ENCODE measurements at places on chromosomes 5 and 9. TPM values are rescaled to one million over a fixed set of nuclear protein-coding genes. Genes with fewer than 3 reads are reported as not detected.

The PRSS3 gene
- 7.6 TPM for total RNA-seq

The PCDHA11 gene
- total RNA-seq: not detected

The TCOF1 gene
- total RNA-seq: 39.3 TPM

The CDK5RAP2 gene
- 54.5 TPM for total RNA-seq

The TAS2R1 gene
- total RNA-seq: not detected

The CMBL gene
- 5.9 TPM for total RNA-seq

The GPR107 gene
- 25.5 TPM for total RNA-seq

The JAKMIP2 gene
- total RNA-seq: 0.49 TPM

The NUTM2G gene
- not detected for total RNA-seq

The BBLN gene
- 134 TPM for total RNA-seq

The SLC34A3 gene
- total RNA-seq: not detected

The LRRC19 gene
- not detected for total RNA-seq

The WNK2 gene
- total RNA-seq: 24.8 TPM

The TRIM23 gene
- total RNA-seq: 14.0 TPM

The FOXD1 gene
- not detected for total RNA-seq

The LCN9 gene
- total RNA-seq: not detected

The WDR38 gene
- total RNA-seq: not detected

The ZNF658 gene
- 2.7 TPM for total RNA-seq

The MEGF10 gene
- 0.74 TPM for total RNA-seq

The FAM120A gene
- total RNA-seq: 98.2 TPM

The FOXD4 gene
- total RNA-seq: not detected

The SMIM33 gene
- total RNA-seq: not detected

The TTC16 gene
- total RNA-seq: 0.25 TPM

The EPB41L4B gene
- total RNA-seq: 4.7 TPM

The TMEM267 gene
- total RNA-seq: 12.8 TPM

The PSD2 gene
- total RNA-seq: 0.25 TPM

The PTPN3 gene
- 15.5 TPM for total RNA-seq

The CDX1 gene
- not detected for total RNA-seq

The FSTL4 gene
- 3.7 TPM for total RNA-seq

The WASHC1 gene
- total RNA-seq: 7.6 TPM

The BRD8 gene
- 34.6 TPM for total RNA-seq

The TAF11L5 gene
- total RNA-seq: not detected

The FGF10 gene
- total RNA-seq: 41.3 TPM

The MTAP gene
- total RNA-seq: 19.9 TPM

The C1QTNF2 gene
- 1.7 TPM for total RNA-seq

The LHFPL2 gene
- total RNA-seq: 24.8 TPM

The PCDHGA11 gene
- total RNA-seq: 6.6 TPM

The UNC5A gene
- total RNA-seq: not detected

The MAST4 gene
- 85.9 TPM for total RNA-seq

The IRX2 gene
- total RNA-seq: 3.7 TPM

The ELOVL7 gene
- 3.9 TPM for total RNA-seq

The MED7 gene
- 19.4 TPM for total RNA-seq

The TAF11L10 gene
- total RNA-seq: not detected

The FOXD4L6 gene
- not detected for total RNA-seq

The GPR150 gene
- total RNA-seq: 1.7 TPM

The SHC3 gene
- 6.1 TPM for total RNA-seq

The CHSY3 gene
- total RNA-seq: 3.9 TPM

The SHOC1 gene
- total RNA-seq: 0.25 TPM

The TERT gene
- total RNA-seq: not detected

The HSPA4 gene
- 37.6 TPM for total RNA-seq

The GCNT1 gene
- 8.3 TPM for total RNA-seq
